CD4-positive, alpha-beta T cell treated with Interleukin-1 beta for 1 hour (primary cell): ENCODE measurements at places on chromosomes 11 and 22.
A peak's percentile ranks its signal among the peaks of the same experiment; 100 is the strongest.

DNA sequence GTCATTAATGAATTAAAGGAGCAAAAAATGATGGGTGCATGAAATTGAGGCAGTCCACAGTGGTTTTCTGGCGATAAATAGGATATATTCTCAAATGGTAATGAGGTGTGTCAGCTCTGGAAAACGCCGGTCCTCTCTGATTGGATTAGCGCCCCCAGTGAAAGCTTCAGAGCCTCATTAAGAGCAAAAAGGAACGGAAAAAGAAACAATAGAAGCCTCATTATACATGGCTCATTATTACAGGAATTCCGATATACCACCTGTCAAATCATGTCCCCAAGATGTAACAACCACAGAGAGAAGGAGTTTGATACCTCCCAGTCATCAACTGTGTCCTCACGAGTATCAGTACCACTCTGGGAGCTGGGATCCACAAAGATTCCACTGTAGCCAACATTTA, 175.7 kb upstream of the PITPNB start:
- DNase-seq = no peak

DNA sequence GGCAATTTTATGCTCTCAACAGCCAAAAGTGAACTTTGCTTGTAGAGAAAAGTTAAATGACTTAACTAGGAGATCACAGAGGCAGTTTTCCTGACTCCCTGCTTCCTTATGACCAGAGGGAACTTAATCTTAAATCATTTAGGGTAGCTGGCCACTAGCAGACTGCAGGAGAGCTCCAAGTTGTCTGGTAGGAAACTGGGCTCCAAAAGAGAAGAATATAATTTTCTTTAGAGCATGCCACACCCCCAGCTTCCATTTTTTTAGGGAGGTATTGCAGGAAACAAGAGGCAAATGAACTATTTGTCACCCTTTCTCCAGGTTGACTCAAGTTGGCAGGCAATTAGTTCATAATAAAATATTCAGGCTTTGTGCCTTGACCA, 2.6 kb downstream of the METTL15 start:
- no peak for DNase-seq

DNA sequence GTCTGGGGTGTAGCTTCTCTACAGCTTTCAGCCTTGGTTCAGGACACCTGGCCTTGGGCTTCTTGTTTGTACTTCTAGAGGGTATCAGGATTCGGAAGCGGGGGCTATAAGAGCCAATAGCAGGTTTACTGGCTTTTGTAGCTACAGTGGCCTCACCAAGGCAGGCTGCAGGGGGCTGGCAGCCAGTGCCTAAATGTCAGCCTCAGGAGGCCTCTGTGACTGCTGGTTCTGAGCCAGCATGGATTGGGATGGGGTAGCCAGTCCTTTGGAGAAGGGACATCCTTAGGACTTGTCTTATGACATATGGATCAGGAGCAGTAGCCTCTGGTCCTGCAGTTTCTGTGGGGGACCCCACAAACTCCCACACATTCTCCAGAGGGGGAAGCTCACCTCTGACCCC, 29.9 kb downstream of the EIF3F start:
- DNase-seq = no peak

DNA sequence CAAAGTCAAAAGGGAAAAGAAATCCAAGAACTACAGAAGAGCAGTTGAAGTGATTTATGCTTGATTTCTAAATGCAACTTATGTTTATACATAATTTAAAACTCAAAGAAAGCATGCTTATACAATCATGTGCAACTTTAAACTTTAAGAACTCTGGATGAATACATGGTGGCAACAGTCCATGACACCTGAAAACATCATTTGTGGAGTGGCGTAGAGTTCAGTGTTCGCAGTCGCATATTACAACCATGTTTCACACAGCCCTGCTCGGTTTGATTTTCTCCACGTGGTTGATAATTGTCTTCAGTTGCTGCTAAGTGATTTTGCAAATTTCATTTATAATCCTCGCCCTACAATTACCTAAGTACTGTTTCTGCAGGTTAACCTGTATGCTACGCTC, 45.4 kb downstream of the DKK3 start:
- DNase-seq = no peak

- DNase-seq = no peak
Measured at GRCh38 chr11:64441127-64441526, 82.2 kb downstream of the RPS6KA4 start.

DNA sequence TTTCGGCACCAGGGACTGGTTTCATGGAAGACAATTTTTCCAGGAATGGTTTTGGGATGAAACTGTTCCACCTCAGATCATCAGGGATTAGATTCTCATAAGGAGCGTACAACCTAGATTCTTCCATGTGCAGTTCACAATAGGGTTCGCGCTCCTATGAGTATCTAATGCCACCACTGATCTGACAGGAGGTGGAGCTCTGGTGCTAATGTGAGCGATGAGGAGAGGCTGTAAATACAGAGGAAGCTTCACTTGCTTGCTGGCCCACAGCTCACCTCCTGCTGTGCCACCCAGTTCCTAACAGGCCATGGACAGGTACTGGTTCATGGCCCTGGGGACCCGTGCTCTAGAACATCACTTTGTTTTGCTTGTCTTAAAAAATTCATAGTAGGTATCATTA, 41.8 kb upstream of the AMPD3 start:
- DNase-seq = peak; percentile 66

DNA sequence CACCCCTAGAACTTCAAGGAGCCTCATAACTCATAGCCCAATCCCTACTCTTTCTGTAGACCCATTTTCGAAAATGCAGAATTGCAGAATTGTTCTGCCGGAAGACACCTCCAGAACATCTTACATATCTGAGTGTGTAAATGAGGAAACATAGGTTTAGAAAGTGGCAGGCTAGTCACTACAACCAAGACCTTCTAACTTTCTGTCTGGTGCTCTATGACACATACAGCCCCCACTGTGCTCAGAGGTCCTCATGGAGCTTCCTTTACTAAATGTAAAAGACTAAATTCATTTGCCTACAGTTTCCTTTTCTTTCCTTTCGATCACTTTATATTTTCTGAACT, 132.1 kb upstream of the DDI1 start:
- DNase-seq = no peak

DNA sequence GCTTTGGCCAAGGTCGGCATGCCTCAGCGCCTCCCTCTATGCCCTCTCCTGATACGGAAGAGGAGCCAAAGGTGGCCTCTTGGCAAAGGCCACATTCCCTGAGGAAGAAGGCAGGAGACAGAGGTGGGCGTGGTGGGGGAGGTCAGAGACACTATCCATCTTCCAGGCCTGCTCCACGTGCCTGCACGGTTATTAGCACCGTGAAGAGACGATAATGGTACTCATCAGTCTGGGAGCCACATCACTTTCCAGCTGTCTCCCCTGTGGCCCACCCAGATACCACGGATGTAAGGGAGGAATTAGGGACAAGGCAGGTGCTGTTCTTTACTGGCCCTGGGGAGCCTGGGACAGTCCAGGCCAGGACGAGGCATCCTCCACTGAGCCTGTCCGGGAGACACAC, 354.3 kb downstream of the MN1 start:
- no peak for DNase-seq

GRCh38 chr11:45805305-45806071, 539 bp downstream of the SLC35C1 start:
- DNase-seq = no peak

- no peak for DNase-seq
Measured at GRCh38 chr22:27799015-27799826, 2.3 kb downstream of the MN1 start.

GRCh38 chr11:115653926-115654325, 149.7 kb upstream of the CADM1 start:
- DNase-seq = no peak

- no peak for DNase-seq
Measured at GRCh38 chr11:7160814-7161489, 72.2 kb downstream of the RBMXL2 start.
